ENCODE measurements at places on chromosomes 7 and 10. TPM values are rescaled to one million over a fixed set of nuclear protein-coding genes. Genes with fewer than 3 reads are reported as not detected.
A peak's percentile ranks its signal among the peaks of the same experiment; 100 is the strongest.

DNA sequence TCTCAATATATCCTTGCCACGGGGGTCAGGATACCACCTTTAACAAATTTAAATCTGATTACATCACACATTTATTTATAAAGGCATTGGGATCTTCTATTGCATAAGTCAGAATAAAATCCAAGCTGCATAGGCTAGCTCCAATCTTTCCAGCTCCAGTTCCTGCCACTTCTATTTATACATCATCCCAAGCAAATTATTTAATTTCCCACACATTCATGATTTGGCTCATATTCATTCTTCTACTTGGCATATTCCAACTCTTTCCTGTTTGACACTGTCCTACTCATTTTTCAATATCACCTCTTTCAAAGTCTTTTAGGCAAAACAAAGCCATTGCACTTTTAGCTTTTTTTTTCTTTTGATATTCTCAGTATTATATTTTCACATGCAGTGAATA, 579.0 kb upstream of the FZD8 start:
- no peak for DNase-seq

- no peak for DNase-seq
These were observed 24.3 kb downstream of the SMC3 start for GRCh38 chr10:110591760-110592159.

- peak; percentile 76 for DNase-seq
These were observed 67.7 kb upstream of the NEUROD6 start for GRCh38 chr7:31408140-31408729.

- no peak for DNase-seq
These were observed 138.6 kb downstream of the RGS10 start for GRCh38 chr10:119403921-119404320.

DNA sequence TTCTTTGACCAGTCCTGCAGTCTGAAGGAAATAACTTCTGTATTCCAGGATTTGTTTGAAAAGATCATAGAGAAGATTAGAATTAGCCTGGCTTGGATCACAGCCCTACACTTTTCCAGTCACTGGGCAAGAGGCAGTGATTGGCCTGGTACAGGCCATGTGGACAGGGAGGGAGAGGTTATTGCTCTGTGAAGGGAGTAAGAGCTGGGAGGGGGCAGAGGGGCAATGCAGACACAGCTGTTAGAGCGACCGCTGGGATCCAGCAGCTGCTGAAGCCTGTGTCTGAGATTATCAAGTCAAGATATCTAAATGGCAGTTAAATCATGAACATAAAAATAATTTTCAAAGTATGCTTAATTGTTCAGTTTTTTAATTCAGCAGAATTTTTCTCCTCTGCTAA, 257.3 kb downstream of the SDK1 start:
- DNase-seq = peak; percentile 22

Gene TUBB8
- polyA plus RNA-seq = 0.81 TPM

DNA sequence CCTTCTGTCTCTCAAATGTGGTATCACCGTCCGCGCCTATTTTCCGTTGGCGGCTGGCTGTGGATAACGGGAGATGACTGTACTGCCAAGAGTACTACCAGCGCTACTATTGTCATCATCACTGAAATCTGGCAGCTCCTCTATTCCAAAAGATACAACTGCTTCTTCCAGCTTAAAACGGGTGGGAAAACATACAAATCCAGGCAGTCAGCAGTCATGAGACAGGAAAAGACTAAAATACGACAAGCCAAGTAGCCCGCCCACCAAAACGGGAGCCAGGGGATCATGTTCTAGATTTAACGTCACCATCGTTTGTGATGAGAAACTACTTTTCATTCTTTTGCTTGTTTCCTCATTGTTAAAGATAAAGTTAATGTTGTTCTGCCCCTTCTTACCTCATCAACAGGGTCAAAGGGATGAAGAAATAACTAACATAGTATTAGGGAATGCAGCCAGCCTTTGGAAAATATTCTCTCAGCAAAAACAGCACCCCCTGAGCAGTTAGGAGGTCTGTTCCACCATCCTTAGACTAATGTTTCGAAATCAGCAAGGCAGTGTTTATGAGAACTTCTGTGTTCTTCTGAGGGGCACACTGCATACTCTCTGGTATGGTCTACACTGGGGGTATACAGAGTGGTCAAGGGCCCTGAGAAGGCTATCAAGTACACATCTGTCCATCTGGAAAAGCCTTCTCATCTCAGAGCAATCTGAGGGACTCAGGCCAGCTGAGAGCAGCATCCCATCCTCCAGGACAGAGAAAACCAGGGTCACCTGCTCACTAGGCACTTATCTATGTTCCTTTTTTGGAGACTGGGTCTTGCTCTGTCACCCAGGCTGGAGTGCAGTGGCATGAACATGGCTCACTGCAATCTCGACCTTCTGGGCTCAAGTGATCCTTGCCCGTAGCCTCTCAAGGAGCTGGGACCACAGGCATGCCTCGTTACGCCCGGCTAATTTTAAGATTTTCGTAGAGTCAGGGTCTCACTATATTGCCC, 47.5 kb downstream of the GNA12 start:
- DNase-seq = no peak

GRCh38 chr10:106011250-106011649, 1153.3 kb downstream of the SORCS1 start:
- no peak for DNase-seq

DNA sequence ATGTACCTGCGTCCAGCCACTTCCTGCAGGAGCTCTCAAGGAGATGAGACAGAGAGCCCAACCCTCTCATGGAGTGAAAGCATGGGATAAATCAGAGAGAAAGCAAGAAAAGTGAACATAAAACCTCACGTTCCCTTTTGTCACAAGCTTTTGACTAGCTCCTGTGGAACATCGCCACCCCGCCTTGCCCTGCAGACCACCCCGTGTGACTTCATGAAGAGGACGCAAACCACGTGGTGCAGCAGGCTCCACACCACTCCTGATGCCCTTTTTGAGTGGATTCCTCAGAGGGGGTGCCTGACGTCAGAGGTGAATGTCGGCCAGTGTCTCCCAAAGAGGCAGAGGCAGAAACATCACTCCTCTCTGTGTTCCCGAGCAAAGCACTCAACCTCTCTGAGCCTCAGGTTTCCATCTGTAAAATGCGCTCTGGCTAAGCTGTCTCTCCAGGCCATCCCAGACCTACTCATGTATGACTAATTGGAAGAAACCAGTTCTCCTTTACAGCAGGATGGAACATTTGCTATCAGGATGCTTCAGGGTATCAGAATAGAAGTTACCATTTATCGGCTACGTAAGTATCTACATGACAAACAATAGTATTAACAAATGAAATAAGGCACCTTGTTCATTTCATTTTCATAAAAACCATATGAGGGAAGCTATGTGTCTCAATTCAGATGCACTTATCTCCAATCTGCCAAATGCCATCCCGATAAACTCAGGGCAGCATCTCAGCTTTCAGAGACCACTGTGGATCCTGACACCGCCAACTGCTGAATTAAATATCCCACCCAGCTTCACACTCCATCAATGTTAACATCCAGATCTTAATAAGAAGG, 5.3 kb downstream of the ZNF488 start:
- DNase-seq = no peak

Gene LAMB1
- polyA plus RNA-seq = 271 TPM

GRCh38 chr7:87225696-87226095, 6.2 kb upstream of the TMEM243 start:
- no peak for DNase-seq

Gene SORCS3
- polyA plus RNA-seq = 1.7 TPM

GRCh38 chr10:74307061-74307651, 156.1 kb downstream of the ADK start:
- DNase-seq = no peak

GRCh38 chr10:124025660-124026588, 67.5 kb downstream of the CHST15 start:
- no peak for DNase-seq

DNA sequence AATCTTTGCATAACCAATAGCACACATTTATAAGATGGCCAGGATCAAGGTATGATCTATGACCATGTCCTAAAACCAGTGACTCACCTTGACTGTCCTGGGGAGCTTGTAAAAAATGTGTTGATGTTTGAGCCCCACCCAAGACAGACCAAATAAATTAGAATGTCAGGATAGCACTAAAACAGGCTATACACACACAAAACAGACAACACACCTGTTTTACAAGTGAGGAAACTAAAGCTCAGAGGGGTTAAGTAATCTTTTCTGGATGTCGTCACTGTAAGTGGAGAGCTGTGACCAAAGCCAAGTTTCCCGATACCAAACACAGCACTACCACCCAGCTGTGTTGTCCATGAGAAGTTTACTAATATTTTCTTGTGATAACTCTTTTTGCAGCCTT, 84.5 kb downstream of the AVL9 start:
- no peak for DNase-seq

DNA sequence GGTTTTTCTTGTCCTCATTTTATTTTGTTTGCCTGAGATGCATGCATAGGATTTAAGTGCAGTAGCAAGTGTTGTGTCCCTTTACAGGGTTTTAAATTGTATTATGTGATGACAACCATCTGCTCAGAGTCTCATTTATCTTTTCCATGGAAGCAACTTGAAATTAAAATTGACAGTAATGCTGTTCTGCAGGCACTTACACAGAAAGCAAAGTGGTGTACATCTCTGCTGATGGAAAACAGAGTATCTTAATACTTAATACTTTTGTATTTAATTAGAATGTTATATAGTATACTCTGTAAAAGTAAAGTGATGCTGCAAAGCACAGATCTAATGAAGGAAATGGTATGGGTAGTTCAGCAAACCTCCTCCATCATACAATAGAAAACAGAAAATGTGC, 482.9 kb downstream of the POM121L12 start:
- no peak for DNase-seq

DNA sequence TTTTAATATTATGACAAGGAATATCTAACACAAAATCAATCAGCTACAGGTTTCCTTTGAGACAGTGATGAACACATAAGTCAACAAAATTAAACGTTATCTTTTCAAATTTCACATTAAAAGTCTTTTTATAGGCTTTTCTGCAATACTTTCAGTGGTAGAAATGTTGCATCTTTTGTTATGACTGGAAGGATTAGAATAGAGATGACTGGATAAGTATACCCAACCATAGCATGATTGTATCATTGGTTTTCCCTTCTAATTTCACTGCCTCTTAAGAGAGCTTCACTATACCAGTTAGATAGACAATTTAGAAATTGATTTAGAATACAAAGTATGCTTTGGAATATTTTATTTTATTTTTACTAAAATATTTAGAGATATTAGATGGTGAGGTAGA, 273.9 kb downstream of the PHF14 start:
- DNase-seq = no peak

Gene BUB3
- 95.2 TPM for polyA plus RNA-seq

GRCh38 chr7:12564996-12565764, 5.3 kb upstream of the SCIN start:
- DNase-seq = no peak

Gene PEX1
- polyA plus RNA-seq = 37.5 TPM

- peak; percentile 53 for DNase-seq
These were observed 9.8 kb downstream of the SAP25 start for GRCh38 chr7:100563809-100564400.
